NCI-H1436 treated with DMSO at 0.1 percent for 48 hours (cell line): ENCODE measurements at places on chromosomes 3 and 15.

GRCh38 chr15:79065706-79066376 lies 24.7 kb downstream of the RASGRF1 start:
- DNase-seq, result peak; percentile 59

GRCh38 chr3:13451301-13451673 lies 28.8 kb upstream of the HDAC11 start:
- DNase-seq, result no peak

- DNase-seq, result no peak
Observed at GRCh38 chr15:76184650-76185035, 124.9 kb downstream of the TMEM266 start.

- no peak for DNase-seq
Observed at GRCh38 chr3:146468671-146469149, 651 bp downstream of the PLSCR2 start.

DNA sequence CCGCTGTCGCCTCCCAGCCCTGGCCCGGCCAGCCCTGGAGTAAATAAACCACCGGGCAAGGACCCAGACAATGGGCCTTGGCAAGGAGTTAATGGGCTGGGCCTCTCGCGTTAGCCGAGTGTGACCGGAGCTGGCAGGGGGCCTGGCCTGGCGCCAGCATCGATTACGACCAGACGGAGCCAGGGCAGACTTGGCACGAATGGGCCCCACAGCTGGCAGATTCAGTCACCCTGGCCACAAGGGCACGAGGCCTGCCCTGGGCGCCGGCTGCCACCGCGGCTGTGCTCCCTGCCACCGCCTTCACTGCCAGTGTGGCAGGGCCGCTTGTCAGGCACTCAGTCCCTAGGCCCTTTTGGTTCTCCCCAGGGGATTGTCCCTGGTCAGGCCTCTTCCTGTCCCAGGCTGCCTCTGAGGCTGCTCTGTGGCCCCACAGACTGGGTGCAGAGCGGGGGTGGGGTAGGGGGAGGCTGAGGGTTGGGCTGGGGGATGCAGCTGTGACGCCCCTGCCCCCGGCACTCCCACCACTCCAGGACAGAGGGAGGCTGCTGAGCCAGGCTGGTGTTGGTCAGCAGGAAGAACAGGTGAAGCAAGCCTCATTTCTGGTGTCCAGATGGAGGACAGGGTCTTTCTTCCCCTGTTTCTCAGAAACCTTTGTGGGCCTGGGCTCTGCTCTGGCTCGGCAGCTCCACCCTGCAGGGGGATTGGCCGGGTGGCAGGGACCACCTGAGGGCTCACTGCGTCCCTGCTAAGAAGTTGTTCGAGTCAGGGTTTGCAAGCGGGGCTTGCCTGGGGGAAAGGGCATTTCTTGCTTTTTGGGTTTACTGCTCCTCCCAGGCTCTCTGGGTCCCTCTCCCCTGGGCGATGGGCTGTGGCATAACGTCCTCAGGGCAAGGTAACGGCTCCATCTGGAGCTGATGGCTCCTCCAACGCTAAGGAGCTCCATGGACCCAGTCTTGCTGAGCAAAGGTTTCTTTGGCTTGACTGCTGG lies 30.5 kb upstream of the SRP14 start:
- DNase-seq, result peak; percentile 12

DNA sequence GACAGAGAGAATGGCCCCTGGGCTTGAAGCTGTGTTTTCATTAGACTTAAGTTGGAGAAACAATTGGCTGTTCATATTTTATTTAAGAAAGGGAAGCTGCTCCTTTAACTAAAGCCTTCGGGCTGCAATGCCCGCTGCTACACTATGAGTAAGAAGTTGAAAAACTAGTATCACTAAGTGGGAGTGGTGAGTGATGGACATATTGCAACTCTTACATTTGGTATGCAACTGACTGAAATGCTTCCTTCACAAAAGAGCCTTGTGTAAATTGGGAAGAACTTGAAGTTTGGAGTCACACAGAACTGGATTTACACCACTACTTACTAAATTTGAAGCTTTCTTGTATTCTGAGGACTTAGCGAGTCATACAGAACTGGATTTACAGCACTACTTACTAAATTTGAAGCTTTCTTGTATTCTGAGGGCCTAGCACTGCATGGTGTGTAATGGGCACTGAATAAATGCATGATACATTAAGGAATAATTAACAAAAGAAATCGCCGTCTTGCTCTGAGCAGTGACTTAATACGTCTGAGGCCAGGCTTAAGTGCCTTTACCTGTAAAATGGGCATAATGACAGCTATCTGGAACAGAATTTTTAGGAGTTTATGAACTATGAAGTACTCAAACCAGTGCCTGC lies 149.5 kb downstream of the RYR3 start:
- no peak for DNase-seq

DNA sequence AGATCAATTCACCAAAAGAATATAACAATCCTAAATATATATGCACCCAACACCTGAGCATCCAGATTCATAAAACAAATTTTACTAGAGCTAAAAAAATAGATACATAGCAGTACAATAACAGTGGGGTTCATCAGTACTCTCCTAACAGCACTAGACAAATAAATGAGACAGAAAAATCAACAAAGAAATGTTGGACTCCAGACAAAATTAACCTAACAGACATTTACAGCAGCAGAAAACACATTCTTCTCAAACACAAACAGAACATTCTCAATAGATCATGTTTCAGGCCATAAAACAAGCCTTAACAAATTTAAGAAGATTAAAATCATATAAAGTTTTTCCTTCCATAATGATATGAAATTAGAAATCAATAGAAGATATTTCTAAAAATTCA lies 124.8 kb upstream of the NECTIN3 start:
- DNase-seq, result no peak

DNA sequence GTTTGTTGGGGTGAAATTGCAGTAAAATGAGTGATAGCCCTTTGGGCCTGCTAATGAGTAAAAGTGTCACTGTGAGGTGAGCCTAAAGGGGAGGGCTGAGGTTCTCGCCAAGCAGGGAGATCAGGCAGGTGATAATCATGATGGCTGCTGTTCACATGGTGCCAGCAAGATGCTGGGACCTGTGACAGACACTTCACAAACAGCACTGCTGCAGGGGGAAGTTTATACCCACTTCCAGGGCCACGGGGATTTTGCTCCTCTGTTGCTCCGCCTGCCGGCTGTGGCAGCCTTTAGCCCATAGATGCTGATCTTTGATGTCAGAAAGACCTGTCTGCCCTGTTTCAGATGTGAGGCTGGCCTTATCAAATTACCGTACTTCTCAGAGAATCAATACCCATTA lies 96.7 kb downstream of the SV2B start:
- DNase-seq, result no peak

DNA sequence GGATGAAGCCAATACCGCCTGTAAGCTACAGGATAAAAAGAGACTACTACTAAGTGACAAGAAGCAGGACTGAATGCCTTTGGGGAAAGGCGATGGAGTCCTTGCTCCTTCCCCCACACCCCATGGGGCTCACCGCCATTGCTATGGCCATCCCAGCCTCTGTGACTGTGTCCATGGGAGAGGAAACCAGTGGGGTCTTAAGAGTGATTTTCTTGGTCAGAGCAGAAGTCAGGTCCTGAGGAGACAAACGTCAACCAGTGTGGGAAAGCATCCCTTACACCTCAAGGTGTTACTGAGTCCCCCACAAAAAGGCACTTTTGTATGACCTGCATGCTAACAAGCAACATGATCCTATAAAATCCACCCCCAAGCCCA lies 913 bp downstream of the IMPDH2 start:
- no peak for DNase-seq

- DNase-seq, result peak; percentile 34
Observed at GRCh38 chr15:89690276-89691218, at the start of the genes PEX11A and WDR93. Gene PEX11A (minus strand): TSS chr15:89690754. CDS start chr15:89690632, 122 bp downstream. Gene WDR93 (plus strand): TSS chr15:89690811. CDS start chr15:89701747, 10,936 bp downstream.

DNA sequence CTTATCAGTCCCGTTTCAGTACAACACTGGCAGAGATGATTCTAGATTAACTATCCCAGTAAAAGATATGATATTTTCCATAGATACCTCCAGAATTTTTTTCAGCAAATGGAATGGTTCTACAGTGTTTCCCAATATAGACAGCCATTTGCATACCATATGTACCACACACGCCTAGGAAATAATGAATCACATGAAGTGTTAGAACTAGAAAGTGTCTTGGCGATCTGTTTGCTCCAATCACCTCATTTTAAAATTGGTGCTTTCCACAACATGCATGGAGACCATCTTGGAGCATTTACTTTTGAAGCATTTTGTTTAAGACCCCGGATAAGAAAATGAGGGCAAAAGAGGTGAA lies 2.0 kb downstream of the C2CD4A start:
- DNase-seq, result no peak

DNA sequence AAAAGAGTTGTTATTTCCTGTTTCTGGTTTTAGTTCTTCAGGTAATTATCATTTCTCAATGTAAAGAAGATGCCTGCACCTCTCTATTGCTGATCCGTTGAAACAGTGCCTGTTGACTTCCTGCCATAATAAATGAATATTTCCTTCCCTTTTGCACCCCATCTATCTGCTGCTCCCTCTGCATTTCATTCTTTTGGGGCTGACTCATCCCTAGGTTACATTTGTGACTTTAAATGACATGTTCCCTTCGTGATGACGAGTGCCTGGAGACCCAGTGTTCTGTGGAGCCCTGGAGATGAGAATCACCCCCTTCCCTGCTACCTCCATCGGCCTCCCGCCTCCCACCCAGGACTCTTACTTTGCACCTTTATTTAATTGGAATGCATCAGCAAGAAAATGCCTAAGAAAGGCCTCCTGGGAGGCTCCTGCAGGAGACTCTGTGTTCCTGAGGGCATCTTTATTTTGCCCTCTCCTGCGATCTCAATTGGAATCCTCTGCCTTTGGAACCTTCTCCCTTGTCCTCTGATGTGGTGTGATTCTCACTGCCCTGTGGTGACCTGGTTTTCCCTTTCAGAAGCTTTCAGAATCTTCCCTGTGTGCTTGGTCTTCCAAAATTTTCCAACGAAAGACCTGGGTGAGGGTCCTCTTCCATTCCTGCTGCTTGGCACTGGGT lies 13.7 kb downstream of the LRRK1 start:
- DNase-seq, result no peak

GRCh38 chr3:105526360-105527111 lies 159.8 kb downstream of the ALCAM start:
- peak; percentile 77 for DNase-seq

GRCh38 chr3:158737410-158737809 lies 5.2 kb upstream of the RARRES1 start:
- DNase-seq, result no peak

GRCh38 chr3:151770956-151771355 lies 37.2 kb downstream of the AADACL2 start:
- DNase-seq, result no peak

DNA sequence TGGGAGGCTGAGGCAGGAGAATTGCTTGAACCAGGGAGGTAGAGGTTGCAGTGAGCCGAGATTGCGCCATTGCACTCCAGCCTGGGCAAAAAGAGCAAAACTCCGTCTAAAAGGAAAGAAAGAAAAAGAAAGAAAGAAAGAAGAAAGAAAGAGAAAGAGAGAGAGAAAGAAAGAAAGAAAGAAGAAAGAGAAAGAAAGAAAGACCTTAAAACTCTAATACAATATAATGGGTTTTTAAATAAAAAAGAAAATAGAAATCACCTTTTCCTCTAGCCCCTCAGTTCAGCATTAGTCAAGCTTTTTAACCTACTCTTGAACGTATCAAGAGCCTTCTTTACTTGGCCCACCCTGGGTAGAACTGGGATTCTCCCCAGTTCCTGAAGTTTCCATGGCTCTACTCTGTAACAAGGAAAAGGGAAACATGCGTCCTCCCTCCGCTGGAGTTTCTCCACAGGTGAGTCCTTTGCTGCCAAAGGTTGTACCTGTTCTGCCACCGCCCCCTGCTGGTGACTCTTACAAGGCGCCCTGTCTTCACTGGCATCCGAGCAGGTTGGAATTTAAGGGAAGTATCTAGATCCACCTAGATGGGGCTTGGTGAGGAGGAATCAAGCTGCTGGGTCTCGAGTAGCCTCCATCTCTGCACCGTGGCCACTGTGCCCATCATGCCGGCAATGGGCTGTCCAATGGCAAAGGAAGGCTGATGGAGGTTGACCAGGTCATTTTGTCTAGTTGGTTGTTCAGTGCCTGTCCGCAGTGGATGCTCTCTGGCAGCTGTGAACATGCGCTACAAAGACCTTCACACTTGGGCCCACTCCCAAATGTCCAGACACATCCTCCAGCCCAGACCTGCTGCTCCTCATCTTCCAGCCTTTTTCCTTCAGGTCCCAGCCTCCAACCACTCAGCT lies 20.6 kb upstream of the EPHB3 start:
- no peak for DNase-seq

DNA sequence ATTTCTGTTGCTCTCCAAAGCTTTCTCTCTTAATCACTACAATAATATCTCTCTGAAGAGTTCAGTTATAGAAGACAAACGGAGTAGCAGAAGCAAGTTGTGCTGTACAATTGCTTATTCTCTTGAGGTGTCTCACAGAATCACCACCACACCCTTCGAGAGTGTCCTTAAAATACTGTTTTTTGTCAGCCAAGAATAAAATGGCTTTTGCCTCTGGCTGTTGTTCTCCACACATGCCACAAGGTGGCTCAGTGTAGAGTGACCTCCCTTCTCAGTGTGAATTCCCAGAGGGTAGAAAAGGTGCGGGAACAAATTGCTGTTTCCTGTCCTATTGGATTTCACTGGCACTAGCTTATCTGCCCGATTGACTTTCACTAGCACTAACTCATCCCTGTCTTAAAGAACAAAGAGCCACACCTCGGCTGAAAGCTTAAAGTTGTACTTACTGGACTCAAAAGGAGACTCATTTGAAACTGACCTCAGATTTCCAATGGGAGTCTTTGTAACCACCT lies 134.2 kb upstream of the SATB1 start:
- DNase-seq, result peak; percentile 16

GRCh38 chr3:129561619-129562248 lies 18.8 kb downstream of the H1-8 start:
- DNase-seq, result no peak

DNA sequence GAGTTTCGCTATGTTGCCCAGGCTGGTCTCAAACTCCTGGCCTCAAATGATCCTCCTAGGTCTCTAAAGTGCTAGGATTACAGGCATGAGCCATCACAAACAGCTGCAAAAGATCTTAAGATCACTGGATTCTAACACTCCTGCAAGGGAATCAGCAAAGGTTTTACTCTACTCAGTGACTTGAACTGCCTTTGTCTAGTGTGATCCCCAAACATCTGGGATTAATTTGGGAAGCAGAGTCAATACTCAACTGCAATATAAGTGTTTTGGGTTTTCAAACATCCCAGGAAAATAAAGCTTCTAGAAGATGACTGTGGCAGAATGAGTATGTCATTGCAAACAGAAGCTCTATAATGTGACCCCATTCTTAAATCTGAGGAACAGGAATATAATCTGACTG lies 7.2 kb downstream of the SPG21 start:
- no peak for DNase-seq

DNA sequence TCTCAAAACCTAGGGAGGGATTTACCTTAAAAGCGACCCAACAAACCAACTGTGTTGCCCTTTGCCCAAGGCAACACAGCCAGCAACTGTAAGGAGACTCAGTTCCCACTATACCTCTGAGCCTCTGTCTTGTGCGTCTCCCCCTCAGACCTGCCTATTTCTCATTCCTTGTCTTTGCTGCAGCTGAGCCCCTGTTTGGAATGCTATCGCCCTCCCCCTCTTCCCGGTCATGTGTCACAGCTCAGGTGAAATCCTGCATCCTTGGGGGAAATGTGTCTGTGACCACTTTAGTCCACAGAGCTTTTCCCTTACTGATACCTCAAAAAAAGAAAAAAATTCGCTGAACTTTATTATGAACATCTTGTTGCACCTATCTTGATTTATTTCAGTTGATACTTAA lies 52.0 kb upstream of the LRIG1 start:
- no peak for DNase-seq

GRCh38 chr3:115186351-115187148 lies 39.5 kb upstream of the ZBTB20 start:
- no peak for DNase-seq
